ENCODE measurements at places on chromosomes 4 and X.

- ATAC-seq = no peak
Observed at GRCh38 chr4:183388021-183388420, 56.4 kb upstream of the CDKN2AIP start.

GRCh38 chr4:81353861-81354260, 117.8 kb downstream of the RASGEF1B start:
- no peak for ATAC-seq

DNA sequence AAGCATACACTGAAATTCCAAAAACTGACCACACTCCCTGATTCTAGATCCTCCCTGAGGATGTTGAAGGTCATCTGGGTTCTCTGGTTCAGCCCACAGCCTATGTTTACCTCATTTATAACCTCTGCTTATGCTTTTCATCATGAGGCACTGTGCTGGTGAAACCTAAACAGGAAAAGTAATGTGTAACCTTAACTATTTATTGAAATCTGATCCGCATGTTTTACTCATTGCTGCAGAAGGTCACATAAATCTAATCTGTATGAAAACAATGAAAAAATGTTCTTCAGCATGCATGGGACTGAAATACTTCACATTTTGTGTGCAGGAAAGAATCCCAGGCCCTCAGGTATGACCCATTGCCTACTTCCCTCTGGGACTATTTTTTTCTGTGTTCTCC, 30.3 kb downstream of the UCHL1 start:
- ATAC-seq = no peak

GRCh38 chr4:85474818-85475630, at the start of gene ARHGAP24:
TSS of gene ARHGAP24 (plus strand) at chr4:85475150.
- peak; percentile 90 for ATAC-seq

GRCh38 chr4:166045457-166045856, 172.4 kb downstream of the TLL1 start:
- ATAC-seq = no peak

DNA sequence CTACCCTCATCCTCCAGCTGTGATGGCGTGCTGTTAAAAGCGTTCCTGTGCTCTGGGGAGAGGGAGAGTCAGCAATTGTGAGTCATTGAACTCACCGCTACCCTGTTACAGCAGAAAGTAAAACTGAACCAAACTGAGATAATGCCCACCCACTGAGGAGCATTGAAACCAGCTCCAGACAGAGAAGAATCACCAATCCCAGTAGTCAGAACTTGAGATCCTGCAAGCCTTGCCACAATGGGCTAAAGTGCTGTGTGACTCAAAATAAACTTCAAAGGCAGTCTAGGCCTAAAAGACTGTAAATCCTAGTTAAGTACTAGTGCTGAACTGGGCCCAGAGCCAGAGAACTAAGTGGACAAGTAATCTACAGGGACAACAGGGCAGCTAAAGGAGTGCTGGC, 1394.2 kb upstream of the DIAPH2 start:
- no peak for ATAC-seq

GRCh38 chr4:153034681-153035080, 98.6 kb downstream of the FHDC1 start:
- no peak for ATAC-seq

- ATAC-seq = peak; percentile 82
Observed at GRCh38 chr4:140135529-140136088, 18.4 kb downstream of the MAML3 start.

Measured in motor neuron (in vitro differentiated cells).